GF-D8 (cell line): ENCODE measurements at places on chromosomes 13 and 19.

DNA sequence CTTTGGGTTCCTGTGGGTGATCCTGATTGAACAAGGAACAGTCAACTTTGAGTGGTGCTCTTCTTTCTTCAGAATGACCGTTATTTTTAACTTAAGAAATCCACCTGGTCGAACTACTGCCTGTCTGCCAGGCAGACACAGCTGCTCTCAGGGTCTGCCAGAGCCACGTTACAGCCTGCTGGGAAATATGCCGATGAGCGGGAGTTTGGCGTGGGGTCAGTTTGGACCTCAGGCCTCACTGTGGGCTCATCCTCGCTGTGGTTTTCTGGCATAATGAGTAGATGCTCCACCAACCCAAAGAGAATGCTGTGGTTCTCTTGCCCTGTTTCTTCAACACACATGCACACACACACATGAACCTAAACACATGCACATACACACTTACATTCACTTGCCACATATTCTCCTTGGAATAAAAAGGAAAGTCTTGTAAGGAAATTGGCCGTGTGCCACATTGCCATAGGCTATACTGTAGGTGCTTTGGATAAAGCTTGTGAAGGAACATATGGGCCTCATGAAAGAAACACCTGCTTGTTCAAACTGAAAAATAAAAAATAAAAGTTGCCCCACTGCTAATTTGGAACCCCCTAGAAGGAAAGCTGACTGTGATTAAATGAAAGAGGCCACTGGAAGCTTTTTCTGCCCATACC lies 598.7 kb upstream of the KLF12 start:
- no peak for DNase-seq

DNA sequence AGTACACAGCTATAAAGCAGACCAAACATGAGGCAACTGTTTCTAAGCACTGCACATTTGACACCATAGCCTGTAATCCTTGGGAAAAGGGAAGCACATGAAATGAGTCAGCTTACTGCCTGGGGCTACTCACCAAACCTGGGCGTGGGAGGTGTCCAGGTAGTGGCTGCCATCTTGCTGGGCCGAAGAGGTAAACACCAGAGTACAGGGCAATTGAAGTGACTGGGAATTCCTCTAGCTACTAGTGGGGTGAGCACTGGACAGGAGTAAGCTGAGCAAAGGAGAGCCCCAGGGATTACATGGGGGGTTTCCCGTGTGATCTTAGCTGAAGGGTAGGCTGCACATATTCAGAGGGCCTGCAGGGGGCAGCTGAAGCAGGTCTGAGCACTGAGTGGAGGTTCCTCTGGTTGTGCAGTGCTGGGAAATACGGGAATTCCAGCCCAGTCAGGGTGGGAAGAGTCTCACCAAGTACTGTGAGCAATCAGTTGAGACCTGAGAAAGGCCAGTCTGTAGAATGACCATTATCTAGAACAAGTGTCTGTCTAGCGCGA lies 140.5 kb downstream of the SLC7A1 start:
- no peak for DNase-seq

GRCh38 chr13:26531742-26532141 lies 25.7 kb upstream of the WASF3 start:
- no peak for DNase-seq

DNA sequence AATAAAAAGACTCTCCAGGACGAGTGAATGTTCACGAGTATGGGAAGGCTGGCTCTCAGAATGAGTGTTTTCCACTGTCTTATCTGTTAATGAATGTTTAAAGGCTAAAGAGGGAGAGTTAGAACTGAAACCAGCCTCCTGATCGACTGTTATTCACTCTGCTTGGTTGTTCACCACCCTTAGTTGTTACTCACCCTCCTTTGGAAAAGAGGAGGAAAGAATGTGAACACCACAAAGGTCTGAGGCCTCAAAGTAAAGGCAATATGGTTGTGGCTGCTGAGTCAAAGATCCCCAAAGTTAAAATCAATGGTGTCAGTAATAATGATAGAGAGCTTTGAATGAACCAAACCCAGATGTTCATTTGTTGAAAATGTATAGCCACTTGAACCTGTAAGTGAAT lies 1793.2 kb upstream of the PCDH20 start:
- no peak for DNase-seq

DNA sequence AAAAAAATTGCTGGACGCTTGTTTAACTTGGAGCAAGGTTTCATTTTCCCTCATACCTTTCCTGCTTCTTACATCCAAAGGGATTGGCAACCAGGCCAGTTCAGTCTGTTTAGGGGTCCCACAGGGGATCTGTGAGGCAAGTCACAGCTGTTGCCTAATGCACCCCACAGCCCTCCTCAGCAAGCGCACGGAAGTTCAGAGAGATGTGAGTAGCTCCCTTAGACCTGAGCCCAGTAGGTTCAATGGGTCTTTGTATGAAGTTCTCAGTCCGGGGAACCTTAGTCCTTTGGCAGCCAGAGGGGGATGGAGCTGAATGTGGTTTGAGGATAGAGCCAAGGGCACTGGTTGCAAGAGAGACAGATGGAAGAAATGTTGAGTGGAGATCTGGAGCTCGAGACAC lies 13.0 kb downstream of the SAMD4B start:
- no peak for DNase-seq

GRCh38 chr13:105972811-105973590 lies 562.5 kb downstream of the EFNB2 start:
- no peak for DNase-seq

DNA sequence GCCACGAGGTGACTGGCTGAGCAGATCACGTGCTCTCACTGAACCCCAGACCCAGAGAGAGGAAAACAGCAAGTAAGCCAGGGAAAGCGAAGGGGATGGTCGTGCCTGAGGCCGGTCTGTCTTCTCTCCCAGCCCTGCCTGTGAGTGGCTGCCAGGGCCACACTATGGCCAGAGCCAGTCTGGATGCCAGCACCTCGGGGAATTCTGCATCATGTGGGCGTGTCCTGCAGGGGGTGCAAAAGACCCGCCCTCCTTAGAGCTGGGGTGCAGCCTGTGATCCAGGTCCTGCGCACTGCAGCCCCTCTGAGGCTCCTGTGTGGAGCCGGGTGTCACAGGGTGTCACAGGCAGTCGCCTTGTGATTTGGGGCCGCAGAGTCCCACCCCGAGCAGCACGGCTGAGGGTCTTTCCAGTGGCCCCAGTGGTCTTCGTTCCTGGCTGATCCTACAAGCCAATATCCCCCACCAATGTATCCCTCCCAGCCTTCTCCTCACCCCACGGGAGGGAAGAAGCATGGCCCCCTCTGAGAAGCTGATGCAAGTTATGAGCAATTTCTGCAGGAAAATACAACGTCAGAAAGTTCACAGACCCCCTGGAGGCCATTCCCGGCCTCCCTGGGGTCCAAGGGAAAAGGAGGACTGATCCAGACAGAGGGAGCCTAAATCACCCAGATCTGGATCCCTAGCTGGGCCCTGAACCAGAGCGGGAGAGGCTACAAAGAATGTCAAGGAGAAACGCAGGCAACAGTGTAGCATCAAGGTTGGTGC lies 7.7 kb downstream of the PPP1R12C start:
- DNase-seq, result no peak

DNA sequence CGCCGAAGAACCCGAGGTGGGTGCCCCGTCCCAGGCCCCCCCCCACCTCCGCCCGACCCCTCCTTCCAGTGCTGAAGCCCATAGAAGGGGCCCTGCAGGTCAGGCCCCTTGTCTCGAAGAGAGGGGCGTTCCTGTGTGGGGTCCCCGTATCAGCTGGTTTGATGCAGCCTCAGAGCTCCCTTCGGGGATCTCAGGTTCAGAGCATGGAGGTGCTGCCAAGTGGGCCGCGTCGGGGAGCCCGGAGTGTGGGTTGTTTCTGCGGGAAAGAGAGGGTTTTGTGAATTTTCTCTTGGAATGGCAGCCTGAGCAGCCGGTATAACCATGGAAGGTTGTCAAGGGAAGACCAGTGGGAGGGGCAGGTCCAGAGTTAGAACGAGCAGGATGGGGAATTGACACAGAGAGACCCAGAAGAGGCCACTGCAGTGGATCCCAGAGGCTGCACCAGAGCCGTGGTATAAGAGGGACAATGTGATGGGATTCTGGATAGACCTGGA lies 384 bp downstream of the TRAPPC2B start:
- DNase-seq, result no peak

DNA sequence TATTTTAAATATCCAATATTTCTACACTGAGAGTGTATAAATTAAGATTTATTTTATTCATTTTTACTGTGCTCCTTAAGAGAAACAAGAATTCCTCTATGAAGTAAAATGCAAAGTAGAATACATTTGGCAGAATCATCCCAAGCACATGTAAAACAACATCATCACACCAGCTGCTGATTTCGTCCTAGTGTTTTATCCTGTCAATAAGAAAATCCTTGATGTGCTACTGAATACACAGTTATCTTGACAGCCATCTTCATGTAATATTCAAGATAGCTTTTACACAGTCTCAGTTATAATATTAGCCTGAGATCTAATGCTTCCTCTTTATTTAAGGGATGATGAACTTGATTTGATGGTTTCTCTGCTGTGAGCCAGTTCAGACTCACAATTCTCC lies 282.4 kb downstream of the MZT1 start:
- DNase-seq, result no peak

DNA sequence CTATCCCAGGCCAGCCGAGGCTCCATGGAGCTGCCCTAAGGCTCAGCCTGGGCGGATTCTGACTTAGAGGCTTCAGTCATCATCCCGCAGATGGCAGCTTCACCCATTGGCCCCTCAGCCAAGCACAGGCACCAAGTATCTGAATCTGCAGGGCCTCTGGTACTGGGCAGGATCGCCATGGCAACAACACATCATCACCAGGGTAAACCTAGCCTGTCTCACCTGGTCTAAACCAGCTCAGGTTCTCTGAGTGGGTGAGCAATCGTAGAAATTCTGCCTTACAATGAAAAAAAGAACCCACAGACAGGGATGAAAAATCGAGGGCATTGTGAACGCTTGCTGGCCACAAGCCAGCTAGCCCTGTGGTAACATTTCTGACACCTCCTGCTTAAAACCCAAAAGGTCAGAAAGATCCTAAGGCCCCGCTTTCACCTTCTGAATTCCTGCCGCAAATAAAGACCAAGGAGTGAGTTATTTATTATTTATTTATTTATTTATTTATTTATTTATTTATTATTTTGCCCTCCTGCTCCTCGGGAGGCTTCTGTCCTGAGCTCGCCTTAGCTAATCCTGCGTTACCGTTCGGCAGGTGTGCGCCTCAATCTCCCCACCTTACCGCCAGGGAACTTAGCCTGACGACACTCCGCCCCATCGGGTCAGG lies 12.0 kb upstream of the CEACAM21 start:
- no peak for DNase-seq
